Activated T-helper 9 cell treated with anti-CD3 and anti-CD28 coated beads, Interleukin-2, amount 50 U/mL, for 16 hours (primary cell): ENCODE measurements at places on chromosomes 2 and 18.

GRCh38 chr2:15096873-15097272 lies 464.3 kb downstream of the NBAS start:
- no peak for DNase-seq

GRCh38 chr2:172945510-172945850 lies 130.2 kb upstream of the MAP3K20 start:
- no peak for DNase-seq

DNA sequence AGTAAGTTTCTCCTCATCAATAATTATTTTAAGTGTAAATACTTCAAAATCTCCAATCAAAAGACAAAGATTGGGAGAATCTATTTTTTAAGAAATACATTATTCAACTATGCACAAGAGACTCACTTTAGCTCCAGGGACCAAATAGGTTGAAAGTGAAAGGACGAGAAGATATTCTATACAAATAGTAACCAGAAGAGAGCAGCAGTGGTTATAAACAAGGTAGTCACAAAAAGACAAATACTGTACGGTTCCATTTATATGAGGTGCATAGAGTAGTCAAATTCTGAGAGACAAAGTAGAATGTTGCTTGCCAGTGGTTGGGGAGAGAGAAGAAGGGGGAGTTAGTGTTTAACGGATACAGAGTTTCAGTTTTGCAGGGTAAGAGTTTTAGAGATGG lies 69.8 kb downstream of the POU3F3 start:
- DNase-seq = no peak

DNA sequence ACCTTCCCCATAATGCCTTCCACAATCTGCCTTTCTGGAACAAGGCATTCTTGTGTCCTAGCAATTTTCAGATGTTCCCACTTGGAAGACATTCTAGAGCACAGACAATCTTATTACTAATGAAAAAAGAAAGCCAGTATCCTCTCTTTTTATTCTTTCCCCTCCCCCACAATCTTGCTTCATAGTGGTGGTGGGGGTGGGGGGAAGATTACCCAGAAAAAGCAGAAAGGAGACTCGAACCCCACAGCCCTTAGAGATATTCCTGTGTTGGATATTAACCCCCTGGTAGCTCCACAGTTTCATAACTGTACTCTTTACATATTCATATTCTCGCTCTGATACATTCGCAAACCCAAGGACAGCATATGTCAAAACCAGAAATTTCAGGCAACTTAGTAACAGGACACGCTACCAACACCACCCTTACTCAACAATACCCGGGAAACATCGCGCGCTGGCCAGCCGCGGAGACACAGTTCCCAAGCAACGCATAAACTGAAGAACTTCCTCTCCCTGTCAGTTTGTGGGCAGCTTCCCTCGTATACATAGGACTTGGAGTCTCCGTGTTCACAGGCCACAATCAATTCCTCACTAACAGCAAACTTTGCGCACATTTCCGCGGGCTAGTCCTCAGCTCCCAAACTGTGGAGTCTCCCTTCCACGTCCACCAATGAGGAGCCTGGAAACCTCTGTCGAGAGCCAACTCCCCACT lies 793 bp downstream of the NR4A2 start:
- no peak for DNase-seq

GRCh38 chr2:224780106-224780505 lies 63.9 kb upstream of the CCDC195 start:
- DNase-seq = no peak

GRCh38 chr2:23578964-23579671 lies 194.1 kb downstream of the KLHL29 start:
- DNase-seq = no peak

- no peak for DNase-seq
Observed at GRCh38 chr2:101630224-101630949, 67.1 kb upstream of the MAP4K4 start.
